ENCODE measurements at places on chromosomes 6 and 20.

- no peak for DNase-seq
Measured at GRCh38 chr20:45358282-45359068, 4.5 kb upstream of the SYS1 start.

DNA sequence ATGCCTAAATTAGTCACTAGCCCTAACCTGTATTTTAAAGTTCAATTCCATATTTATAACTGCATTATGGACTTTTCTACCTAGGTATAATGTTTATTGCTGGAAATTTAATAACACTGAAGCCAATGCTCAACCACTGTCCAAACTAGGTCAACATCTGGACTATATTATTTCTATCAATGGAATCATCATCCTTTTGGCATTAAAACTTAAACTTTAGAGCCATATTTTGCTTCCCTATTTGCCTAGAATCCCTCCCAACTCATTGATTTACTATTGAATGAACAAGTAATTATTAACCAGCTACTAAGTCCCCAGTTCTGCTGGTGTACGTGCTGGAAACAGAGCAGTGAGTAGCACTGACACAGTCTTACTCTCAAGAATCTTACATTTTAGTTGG, 291.7 kb upstream of the SPTLC3 start:
- DNase-seq: no peak

DNA sequence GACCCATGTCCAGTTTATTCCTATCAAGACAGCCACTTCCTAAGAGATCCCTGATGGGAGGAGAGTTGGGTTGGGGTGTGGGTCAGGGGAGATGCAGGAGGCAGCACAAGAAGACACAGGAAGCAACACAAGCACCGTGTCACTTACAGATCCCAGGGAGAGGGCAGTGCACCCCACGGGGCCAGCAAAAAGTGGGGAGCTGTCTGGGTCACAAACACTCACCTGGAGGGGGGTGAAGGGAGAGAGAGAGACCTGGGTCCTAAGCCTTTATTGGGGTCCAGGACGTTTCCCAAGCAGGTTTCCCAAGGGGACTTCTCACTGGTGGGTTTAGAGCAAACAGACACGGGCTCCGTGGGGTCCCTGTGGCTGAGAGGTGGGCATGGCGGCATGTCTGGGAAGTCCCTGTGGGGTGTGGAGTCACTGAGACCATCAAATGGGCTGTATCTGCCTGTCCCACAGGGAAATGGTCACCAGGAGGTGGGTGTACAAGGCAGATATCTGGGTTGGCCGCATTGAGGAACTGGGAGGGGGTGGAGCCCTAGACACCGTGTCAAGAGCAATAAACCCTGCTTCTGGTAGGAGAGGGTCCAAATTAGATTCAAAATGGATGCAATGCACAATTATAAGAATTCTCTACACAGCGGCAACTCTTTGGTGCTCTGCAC, 1.6 kb upstream of the CD93 start:
- DNase-seq: no peak

GRCh38 chr20:59620860-59621505, 16.6 kb downstream of the PHACTR3 start:
- no peak for DNase-seq

DNA sequence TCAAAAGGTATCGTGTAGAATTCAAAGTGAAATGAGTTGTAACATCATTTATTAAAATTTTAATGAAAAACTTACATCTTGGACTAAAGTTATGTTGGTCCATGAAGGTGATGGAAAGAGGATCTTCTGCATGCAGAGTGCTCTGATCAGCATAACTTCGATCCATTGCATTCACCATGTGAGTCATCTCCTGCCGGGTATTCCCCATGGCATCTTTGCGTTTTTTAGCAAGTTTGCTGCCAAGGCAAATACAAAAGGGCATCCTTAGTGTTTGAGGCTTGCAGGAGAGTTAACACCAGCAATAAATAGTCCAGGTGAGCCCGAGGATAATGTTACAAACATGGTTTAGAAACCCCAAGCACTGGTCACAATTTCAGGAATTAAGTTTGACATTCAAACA, 104.2 kb upstream of the THEMIS start:
- DNase-seq: no peak

- DNase-seq: no peak
Measured at GRCh38 chr6:74755778-74756177, 450.1 kb downstream of the COL12A1 start.

DNA sequence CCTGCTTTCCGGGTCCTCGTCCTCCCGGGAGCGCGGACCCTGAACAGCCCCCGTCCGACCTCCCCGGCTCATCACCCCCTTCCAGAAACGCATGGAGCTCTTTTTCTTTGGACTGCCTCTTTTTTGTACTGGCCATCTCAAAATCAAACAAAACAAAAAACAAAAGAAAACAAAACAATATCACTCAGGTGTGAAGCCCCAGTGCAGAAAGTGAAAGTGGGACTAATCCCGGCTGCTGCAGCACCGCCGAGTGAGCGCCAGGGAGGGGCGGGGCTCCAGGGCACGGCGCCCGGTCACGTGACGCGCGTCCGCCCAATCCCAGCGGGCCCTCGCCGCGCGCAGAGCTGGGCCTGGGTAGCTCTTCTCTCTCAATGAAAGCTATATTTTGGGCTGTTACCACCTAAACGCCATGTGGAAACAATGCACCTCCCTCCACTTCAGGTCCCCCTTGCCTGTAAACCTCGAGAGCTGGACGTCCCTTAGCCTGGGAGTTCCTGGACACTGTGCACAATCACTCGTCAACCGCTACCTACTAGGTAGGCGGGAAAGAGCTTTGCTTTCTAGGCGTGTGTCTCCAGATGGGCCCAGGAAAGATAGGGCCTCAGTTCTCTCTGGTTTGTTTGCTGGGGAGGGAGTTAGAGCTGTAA, 93.7 kb upstream of the PRDM1 start:
- peak; percentile 88 for DNase-seq

DNA sequence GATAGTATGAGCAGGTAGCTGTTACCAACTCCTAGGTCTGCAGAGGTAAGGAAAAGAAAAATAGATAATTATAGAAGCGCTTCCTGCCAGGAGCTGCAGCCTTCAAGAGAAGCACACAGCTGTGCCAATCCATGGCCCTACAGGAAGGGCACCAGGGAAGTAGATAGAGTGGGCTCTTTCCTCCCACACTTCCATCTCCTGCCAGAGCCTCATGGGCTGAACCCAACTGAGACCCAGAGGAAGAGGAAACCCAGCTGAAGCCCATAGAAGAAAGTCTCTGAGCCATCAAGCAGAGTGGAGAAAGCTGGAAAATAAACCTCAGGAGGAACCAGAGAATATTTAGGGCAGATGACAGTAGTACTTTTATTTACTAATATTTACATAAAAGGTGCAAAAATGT, 146.7 kb upstream of the ATXN1 start:
- DNase-seq: no peak

- DNase-seq: peak; percentile 72
Measured at GRCh38 chr6:107786709-107787588, 37.2 kb downstream of the SCML4 start.

- no peak for DNase-seq
Measured at GRCh38 chr6:159830501-159831372, 30.7 kb downstream of the PNLDC1 start.

DNA sequence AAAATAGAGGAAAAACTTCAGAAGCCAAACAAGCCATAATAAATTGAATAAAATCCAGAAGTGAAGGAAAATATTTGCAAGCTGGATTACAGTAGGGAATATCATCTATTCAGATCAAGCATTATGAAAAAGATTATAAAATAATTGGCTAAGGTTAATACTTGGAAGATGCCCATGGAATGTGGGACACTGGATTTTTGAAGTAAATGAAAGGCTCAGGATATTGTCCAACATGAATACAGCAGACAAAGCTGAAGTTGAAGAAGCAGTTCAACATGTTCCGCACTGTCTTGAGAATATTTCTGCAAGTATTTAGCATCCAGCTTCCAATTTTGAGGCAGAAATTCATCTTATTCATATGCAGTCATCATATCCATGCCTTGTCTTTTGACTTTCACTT, 1278.4 kb upstream of the GJE1 start:
- no peak for DNase-seq

DNA sequence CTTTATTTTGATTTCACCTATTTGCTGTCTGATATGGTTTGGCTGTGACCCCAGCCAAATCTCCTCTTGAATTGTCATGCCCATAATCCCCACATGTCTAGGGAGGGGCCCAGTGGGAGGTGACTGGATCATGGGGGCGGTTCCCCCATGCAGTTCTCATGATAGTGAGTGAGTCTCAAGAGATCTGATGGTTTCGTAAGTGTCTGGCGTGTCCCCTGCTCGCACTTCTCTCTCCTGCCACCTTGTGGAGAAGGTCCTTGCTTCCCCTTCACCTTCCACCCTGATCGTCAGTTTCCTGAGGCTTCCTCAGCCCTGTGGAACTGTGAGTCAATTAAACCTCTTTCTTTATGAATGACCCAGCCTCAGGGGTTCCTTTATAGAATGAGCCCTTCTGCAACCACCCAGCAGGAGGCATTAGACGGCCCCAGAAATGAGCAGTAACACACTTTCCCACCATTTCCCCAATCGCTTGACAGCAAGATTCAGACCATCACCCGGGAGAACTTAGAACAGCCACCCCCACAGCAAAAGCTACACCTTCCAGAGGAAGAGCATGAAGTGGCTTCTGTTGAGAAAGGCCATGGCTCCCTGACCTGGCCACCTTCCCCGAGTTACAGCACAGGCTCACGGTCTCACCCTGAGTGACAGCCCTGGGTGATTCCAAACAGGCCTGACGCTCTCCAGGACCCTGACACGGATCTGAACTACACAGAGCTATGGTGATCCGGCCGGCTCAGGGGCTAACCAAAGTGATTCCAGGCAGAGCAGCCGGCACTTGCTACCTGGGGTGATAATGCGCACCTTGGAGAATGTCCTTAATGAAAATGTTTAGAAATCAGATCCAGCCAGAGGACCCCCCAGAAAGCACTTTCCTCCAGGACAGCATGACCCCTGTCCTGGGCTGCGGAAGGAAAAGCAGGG, 131.2 kb upstream of the CDH4 start:
- DNase-seq: no peak

- DNase-seq: no peak
Measured at GRCh38 chr20:52888096-52888495, 84.1 kb upstream of the TSHZ2 start.

GRCh38 chr6:12804952-12805645, 88.5 kb downstream of the PHACTR1 start:
- no peak for DNase-seq

DNA sequence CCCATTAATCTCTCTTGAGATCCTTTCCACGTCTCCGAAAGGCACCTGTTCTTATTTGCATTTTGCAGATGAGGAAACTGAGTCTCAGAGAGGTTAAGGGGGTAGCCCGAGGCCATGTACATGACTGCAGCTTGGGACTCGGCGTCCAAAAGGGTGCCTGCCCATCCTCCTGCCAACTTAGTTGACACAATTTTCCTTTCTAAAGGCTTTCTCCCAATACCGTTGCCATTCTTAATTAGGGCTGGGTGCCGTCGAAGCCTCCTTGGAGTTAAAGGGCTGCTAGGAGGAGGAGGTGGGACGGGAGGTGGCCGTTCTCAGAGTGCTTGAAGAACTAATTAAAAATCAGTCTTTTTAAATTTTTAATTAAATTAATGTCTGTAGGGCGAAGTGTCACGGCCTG, 546 bp upstream of the PSMG4 start:
- no peak for DNase-seq

DNA sequence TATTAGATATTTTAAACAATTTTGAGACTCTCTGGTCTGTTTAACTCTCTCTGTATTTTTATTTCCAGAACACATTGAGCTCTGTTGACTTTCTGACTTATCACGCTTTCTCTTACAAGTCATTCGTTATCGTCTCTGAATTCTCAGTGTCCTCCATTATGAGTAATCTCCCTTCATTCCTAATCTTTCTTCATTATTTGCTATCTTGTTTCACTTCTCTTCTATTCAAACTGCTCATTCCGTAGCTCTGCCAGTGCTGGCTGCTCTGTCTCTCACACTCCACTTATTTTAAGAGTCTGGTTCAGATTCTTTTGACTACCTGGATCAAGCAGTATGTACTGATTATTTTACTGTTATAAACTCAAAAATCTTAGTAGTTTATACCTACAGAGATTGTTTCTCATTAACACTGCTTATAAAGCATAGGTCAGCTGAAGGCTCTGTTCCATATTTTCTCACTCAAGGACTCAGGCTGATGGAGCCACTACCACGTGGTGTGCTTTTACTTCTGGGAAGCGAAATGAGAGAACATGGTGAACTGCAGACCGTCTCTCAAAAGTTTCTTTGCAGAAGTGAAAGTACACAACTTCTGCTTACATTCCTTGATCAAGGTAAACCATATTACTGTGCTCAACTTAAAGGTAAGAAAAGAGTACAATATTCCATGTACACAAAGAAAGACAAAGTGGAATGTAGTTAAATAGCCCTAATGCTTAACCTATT, 485.2 kb downstream of the GRIK2 start:
- DNase-seq: no peak

DNA sequence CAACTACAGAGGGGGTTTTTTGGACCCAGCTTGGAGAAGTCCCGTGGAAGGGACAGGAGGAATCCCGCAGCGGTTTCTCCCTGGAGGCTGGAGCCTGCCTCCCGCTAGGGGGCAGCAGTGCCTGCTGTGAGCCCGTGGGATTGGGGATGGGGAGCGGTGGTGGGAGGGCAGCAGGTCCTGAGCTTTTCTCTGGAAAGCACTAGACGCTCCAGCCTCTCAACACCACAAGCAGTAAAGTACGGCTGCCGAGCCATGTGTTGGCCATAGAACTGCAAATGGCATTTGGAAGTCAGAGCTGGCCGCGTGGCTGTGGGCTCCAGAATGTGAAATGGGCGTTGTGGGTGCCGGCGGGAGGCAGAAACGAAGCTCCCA, 47.8 kb downstream of the GMPR start:
- no peak for DNase-seq

DNA sequence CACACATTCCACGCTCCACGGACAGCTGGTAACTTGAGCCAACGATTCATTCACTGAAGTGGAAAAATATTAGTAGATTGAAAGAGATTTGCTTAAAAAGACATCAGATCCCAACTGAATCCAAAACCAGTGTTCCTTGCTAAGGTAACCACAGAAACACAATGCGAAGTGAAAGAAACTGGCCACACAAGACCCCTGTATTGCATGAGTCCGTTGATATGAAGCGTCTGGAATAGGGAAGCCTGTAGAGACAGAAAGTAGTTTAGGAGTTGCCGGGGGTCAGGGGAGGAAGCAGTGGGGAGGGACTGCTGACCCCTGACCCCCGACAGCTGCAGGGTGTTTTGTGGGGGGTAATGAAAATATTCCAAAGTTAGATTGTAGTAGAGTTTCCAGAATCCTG, 10.0 kb downstream of the PCK1 start:
- no peak for DNase-seq
